ENCODE measurements at places on chromosomes 6 and 20.
A peak's percentile ranks its signal among the peaks of the same experiment; 100 is the strongest.

DNA sequence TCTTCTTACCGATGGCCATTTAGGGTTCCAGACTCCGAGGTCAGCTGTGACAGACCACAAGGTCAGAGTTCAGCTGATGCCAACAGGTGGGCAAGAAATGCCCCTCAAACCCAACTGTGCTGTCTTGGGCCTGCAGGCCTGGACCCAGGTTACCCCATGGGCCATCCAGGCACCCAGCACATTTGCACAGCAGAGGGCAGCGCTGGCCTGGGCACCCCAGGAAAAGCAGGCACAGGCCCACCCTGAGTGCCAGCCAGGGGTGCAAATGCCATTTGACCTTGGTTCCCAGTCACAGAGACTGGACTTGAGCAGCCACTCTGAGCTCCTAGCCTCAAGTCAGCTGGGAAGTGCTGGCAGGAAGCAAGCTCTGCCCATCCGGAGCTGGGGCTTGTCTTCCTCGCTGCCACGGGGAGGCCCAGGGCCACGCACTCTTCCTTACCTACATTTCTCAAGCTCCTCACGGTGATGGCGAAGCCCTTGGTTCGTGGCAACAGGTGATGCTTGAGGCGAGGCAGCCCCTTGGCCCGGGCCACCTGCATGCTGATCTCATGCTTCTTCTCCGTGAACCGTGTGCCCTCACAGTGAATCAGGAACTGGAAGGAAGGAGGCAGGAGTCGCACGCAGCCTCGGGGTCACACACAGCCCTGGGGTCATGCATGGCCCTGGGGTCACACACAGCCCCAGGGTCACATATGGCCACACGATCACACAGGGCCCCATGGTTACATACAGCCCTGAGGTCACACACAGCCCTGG is 120.8 kb downstream of the AGPAT4 start:
- DNase-seq = peak; percentile 24

DNA sequence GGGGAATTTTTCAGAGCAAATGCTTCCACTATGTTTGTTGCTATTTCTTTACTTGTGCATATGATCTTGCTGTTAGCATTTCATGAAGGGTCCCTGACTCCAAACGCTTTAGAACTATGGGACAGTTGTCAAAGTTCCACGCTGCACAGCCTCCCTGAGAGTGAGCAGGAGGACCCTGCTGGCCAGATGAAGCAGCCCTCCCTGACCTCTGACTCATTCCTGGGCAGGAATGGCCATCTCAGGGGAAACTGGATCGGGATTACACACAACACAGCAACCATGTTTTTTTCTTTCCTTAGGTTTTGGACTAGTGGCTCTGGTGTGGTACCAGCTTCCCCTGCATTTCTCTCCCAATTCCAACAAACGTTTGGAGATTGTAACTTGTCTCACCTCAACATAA is 710.9 kb upstream of the AGPAT4 start:
- DNase-seq = no peak

DNA sequence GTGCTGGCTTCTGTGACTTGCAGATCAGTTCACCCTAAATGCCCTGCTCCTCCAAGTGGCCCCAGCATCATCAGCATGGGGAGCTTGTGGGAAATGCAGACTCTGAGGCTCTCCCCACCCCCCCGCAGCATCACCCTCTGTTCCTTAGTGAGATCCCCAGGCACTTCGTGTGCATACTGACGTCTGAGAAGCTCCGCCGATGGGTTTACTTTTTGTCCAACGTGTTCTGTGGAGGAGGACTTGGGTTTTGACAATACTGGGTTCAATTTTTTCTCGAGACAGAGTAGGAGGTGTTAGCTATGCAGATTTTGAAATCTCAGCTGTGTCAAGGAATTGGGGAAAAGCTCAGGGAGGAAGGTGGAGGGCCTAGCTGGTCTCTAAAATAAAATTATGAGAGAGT is 38.3 kb upstream of the ZNF831 start:
- no peak for DNase-seq

DNA sequence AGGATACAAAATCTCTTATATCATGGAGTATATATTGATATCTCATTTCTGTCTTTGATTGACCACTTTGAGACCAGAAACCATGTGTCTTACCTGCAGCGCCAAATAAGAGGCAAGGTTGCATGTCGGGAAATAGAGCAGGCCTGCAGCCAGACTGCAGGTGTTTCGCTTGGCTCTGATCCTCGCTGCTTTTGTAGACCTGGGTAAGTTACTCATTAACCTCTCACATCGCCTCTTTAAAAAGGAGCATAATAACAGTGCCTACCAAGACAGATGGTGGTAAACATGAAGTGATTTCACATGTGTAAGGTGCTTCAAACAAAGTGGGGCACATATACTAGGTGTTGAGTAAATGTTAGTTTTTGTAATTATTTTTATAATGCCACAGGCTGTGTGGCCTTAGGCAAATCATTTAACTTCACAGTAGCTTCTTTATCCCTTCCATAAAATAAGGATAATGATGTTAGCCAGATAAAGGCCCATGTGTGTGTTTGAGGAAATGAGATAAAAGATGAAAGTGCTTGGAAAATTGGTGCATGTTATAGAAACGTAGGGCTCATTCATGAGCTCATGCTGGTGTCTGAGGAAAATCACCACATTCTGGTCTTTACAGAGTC is 248.8 kb upstream of the MAP3K7 start:
- DNase-seq = no peak

DNA sequence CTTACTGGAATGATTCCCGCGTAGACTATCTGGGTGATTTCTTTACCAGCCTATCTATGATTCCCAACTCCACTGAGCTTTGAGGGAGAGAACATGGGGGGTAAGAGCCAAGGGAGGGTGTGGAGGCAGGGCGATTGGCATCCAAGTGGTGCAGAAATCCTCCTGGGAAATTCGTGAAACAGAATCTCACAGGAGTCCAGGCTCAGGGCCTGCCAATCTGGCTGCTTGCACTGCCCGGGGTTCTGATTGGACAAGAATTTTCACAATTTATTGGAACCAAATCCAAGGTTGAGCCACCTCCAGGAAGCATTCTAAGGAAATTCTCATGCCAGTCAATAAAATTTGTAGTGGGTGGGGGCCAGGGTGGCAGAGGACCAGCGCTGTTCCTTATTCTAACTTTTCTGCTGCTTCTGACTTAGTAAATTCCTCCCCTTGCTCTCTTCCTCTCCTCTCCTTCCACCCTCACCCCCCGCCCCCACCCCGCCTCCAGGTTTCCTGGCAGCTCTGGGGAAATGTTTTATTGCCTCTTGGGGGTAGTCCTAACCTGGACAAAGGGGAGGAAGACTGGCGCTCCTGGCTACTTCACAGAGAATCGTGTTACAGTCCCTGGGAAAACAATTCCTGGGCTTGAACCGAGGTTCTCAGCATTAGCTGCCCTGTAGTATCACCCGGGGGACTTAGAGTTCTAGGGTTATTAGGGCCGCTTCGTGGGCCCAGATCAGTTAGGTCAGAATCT is 3.1 kb downstream of the BMP6 start:
- no peak for DNase-seq

DNA sequence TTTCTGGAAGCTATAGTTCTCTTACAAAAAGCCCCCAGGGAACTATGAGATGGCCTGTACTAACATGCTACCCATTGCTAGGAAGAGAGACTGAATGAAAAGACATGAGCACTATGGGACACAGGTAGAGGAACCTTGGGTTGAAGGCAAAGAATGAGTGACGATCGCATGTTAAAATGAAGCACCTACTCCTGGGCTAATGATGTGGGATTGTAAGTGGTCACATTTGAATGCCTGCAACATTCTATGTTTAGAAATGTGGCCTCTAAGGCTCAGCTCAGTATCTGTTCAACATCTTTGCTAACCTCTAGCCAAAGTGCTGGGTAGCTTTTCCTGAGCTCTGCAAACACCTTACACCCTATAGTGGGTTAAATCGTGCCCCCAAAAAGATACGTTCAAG is 5.2 kb upstream of the ZC3H12D start:
- no peak for DNase-seq

- DNase-seq = no peak
These were observed 28.7 kb downstream of the FGD2 start for GRCh38 chr6:37033819-37034795.

DNA sequence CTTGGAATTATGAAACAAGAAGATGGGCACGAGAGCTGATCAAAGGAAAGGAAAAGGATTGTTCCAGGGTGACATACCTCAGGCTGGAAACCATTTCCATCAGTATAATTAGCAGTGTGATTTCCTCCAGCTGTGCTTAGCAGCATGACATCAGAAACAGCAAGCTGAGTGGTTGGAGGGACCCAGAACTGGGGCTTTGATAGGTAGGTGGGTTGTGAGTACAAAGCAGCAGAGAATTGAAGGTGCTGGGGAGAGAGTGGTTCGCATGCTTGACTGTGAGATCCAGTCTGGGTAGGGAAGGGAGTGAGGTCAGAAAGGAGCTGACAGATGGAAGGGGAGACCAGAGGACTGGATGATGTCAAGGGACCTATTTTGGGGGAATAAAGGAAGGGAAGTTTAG is 90.4 kb downstream of the CD164 start:
- no peak for DNase-seq

DNA sequence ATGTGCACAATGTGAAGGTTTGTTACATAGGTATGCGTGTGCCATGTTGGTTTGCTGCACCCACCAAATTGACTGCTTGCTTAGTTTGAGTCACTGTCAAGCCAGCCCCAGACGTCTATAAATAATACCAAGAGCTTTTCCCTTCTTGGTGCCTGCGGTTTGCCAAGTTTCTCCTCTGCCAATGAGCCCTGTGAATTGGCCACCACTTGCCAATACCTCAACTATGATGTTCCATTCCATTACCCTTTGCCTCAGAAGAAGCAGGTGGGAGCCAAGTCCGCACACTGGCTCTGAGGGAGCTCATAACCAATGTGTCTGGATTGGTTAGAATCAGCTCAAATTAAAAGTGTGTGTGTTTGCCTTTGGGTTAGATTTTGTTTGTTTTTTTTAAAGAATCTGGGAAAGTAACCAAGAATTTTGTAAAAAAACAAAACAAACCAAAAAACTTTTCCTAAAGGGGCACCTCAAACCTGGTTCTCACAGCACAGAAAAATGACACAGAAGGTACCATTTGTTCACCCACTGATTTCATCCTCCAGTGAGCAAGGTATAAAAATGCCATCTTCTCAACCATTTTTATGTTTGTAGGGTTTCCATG is 244.7 kb upstream of the PRND start:
- DNase-seq = no peak

DNA sequence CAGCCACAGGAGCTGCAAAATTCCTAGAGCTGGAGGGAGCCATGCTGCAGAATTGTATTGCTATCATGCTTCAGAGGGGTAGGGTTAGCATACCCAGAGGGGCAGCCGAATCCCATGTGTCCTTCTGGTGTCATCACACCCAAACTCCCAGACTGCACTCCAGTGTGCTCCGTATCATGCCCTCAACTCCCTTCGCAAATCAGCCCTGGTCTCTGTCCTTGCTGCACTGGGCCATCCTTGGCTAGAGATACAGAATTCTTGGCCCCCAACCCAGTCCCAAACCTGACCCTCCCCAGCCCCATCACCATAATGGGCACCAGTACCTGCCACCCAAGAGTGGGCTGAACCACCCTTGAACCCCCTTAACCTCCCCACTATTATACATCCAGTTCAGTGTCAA is 138.3 kb downstream of the ANKRD60 start:
- DNase-seq = no peak

GRCh38 chr6:111113336-111114086 is 26.2 kb downstream of the SLC16A10 start:
- DNase-seq = no peak

GRCh38 chr6:150252714-150253444 is 110.0 kb downstream of the PPP1R14C start:
- DNase-seq = no peak

DNA sequence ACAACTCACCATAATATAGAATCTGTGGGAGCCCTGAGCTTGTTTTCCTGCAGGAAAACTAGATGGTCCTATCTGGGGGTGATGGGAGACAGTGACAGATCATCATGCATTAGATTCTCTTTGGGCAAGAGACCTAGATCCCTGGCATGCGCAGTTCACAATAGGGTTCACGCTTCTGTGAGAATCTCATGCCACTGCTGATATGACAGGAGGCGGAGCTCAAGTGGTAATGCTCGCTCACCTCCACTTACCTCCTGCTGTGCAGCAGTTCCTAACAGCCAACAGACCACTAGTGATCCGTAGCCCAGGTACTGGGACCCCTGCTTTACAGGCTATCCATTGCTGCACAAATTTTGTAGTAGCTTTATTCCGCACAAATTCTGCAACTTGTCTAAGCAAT is 84.5 kb downstream of the HIVEP2 start:
- DNase-seq = no peak

GRCh38 chr6:111681860-111682259 is 76.2 kb upstream of the TRAF3IP2 start:
- DNase-seq = no peak

DNA sequence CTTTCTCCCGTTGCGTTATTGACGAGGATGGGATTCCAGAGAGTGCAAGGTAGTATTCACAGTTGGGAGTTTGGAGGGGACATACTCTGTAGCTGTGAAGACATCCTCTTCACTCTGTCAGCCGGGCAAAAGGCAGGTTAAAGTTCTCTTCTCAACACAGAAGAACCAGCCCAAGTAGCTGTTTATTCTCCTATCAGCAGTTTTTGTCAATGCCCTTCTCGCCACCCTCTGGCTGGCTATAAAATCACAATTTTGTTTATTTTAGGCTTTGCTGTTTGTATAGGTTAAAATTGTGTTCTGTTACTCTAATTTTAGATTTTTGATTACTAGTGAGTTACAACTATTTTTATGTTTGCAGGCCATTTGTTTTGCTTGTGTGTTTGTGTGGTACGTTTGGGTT is 37.9 kb upstream of the MAS1 start:
- peak; percentile 15 for DNase-seq

- no peak for DNase-seq
These were observed 32.1 kb upstream of the RAB23 start for GRCh38 chr6:57254055-57254717.

- DNase-seq = no peak
These were observed 11.3 kb upstream of the RBM24 start for GRCh38 chr6:17269840-17270239.

- DNase-seq = no peak
These were observed 33.1 kb upstream of the SEC63 start for GRCh38 chr6:107991061-107991460.

DNA sequence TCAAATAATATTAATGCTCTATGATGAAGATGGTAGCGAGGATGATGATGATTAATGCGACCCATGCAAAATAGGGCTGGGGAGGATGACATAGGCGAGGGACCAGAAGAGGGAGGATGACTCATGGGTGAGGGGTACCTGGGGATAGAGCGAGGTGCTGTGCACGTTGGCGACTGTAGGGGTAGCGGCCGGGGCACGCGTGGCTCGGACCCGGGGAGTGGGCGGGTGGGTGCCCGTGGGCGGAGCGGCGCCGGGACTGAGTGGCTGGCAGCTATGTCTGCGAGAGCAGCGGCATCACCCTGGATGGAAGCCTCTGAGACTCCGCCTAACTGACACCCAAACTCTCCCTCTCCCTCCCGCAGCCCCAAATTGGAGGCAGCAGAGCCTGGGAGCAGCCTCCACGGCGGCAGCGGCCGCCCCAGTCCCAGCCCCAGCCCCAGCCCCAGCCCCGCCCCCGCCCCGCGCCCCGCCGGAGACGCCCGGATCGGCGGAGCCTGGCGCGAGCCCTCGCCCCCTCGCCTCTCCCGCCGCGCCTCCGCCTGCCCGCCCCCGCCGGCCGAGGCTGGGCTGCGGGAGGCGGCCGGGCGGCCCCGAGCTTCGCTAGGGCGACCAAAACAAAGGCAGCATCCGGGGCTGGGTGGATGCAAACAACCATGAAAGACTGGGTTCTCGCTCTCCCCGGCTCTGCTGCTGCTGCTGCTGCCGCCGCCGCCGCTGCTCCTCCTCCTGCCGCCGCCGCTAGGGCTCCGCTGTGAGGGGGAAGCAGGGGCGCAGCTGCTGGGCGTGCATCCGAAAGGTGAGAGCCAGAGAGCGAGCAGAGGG is at the start of gene RIMS1:
Gene RIMS1 (plus strand): TSS at position 367 of the 822 bp plus-strand sequence. CDS start 474 bp downstream, outside the sequence.
- DNase-seq = peak; percentile 19

All from B cell (primary cell).